ENCODE measurements at places on chromosomes 4 and X.

DNA sequence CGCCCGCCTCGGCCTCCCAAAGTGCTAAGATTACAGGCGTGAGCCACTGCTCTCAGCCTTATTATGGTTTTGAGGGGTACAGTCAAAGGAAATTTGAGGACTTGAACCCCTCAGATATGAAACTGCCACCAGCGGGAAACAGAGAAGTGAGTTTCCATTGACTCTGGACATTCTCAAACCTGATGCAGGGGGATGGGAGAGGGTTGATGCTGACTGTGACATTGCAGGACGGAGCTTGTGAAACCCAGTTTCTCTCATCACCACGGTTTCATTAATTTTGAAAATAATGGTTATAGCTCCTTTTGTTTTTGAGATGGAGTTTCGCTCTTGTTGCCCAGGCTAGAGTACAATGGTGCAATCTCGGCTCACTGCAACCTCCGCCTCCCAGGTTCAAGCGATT lies 18.2 kb upstream of the NKRF start:
- no peak for DNase-seq

- no peak for DNase-seq
Observed at GRCh38 chrX:150360331-150360730, 2.8 kb upstream of the MAMLD1 start.

DNA sequence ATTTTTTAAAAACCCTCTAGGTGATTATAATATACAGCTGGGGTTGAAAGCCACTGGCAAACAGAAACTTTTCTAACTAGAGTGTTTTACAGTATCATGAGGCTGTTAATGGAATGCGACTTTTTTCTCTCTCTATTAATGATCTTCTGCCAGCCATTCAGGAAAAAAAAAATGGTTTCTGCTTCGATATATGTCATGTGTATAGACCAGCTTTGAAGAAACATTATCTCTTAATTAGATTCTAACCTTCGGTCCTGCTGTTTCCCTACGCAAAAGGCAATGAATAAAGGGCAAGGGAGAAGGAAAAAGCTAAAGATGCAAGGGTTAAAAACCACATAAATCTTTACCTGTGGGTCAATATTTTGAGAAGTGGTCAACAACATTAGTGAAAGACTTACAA lies 1662.1 kb upstream of the TENM3 start:
- no peak for DNase-seq

- DNase-seq: no peak
Observed at GRCh38 chrX:40734971-40735324, 394 bp downstream of the MED14 start.

DNA sequence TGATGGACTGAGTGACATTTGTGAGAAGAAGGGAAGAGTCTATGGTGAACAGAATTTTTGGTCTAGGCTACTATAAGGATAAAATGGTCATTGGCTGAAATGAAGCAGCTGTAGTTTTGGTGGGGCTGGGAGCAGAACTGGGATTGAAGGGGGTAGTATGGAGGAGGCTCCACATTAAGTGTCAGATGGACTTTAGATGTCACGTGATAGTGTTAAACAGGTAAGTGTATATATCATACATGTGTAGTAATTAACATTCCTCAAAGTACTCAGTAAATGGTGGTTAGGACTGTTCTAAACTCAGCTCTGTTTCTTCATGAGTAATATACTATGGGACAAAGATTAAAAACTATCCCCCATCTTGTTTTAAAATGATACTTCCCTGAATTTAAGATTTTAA lies 947.9 kb downstream of the PDHA2 start:
- no peak for DNase-seq

GRCh38 chr4:107404591-107405300 lies 315.3 kb downstream of the PAPSS1 start:
- DNase-seq: no peak

DNA sequence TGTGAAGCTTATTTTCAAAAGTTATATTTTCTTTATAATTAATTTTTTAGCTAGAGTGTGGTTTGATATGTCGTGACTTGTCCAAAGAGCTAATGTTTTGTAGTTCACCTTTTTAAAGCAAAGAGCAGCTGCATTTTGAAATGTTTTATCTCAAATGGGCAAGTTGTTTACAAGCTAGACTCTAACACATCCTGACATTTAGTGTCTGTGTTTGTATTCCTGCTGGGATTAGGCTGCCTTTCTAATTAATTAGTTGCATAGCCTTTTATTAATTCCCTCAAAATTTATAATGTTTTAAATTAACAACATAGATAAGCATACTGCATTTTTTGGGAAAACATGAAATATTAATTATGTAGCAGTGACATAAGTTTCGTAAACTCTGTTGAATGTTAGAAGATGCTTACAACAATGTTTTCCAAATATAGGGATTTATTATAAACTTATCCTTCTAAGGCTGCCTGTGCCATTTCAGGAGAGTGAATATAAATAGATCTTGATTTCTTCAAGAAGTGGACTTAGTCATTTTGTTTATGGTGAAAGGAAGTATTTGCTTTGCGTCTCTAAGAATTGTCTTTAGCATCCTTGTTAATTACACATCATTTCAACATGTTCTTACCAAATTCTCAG lies 37.7 kb upstream of the NUDT6 start:
- DNase-seq: no peak

DNA sequence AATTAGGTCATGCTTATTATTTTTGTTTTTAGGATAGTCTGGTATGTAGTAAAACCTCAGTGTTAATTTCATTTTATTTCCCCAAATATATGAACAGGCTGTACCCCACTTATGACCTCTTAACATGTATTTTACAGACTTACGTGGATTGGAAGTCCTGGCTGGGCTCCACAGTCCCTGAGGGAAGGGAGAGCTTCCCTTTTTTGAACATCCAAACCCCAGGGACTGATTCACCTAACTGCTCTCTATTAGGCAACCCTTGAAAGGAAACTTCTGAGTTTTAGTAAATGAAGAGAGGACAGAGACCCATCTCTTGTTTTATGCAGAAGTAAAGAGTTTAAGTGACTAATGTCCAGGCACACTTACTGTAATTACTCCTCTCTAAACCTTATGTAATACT lies 233.1 kb upstream of the SPRY1 start:
- no peak for DNase-seq

GRCh38 chr4:147492306-147492705 lies 11.4 kb downstream of the EDNRA start:
- no peak for DNase-seq

DNA sequence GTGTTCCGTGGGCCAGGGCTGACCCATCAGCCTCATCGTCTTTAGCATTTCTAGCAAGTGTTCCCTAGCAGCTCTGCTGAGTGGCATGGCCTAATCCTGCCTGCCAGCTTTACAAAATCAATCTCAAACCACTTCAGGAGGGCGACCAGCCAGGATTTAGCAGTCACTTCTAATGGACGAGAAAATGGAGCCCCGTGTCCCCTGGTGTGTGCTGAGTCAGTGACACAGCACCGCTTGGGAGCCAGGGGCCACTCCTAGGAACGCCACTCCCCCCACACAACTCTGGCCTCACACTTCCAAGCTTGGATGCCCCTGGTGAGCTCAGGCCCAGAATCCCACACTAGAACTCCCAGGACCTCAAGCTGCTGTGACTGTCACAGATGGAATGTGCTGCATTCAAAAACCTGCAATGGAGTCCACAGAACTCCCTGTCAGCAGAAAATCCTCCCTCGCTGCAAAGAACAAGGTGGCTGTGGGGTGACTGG lies 311.2 kb upstream of the GATB start:
- DNase-seq: no peak

DNA sequence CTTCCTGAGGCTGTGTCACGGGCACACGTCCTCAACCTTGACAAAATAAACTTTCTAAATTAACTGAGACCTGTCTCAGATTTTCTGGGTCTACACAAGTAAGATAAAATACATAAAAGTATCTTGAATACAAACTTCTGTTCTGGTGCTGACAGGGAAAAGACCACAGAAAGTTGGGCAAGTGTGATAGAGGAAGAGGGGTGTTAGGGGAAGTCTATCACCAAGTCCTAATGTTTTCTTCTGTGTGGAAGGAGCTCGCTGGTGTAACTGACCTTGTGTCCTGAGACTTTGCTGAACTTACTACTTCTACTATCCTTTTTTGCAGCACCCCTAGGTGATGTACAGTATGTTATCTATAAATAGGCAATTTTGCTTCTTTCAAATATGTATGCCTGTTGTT lies 97.0 kb upstream of the STIM2 start:
- DNase-seq: no peak

DNA sequence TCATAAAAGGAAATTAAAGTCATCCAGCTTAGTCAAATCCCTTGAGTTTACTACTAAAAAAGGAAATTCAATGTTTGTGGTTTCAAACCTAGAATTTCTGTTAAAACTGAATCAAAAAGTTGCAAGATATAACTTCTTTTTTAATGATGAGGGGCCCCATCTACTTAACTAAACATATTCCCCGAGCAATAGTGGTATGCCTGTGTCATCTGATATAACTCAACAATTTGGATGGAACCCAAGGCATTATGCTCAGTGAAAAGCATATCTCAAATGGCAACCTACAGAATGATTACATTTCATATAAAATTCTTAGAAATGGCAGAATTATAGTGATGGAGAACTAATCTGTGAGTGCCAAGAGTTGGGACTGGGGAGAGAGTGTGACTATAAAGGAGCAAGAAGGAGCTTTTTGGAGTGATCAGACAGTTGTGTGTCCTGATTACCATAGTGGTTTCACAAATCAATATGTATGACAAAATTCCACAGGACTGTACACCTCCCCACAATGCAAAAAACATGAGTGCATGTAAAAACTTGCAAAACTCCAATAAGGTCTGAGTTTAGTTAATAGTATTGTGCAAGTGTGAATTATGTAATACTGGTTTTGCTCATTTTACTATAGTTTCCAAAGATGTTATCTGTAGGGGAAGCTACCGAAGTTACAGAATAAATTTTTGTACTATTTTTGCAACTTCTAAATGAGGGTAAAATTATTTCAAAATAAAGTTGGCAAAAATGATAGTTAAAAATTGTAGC lies 323.2 kb downstream of the ARHGAP24 start:
- no peak for DNase-seq

DNA sequence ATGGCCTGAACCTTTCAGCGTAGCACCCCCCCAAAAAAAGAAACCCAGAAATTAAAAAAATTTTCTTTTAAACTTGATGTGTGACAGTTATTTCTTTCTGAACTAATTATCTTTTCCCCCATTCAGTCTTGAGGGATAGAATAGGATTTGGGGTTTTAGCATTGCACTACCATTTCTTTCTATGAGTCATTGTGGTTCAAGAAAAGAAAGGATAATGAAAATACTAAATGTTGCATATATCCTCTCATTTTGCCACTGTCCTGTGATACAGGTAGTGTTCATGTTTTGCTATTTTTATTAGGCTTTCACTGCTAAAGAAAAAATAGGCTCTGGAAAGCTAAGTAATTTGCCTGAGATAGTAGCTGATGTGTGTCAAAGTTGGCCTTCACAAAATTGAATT lies 39.4 kb upstream of the DCK start:
- DNase-seq: no peak

DNA sequence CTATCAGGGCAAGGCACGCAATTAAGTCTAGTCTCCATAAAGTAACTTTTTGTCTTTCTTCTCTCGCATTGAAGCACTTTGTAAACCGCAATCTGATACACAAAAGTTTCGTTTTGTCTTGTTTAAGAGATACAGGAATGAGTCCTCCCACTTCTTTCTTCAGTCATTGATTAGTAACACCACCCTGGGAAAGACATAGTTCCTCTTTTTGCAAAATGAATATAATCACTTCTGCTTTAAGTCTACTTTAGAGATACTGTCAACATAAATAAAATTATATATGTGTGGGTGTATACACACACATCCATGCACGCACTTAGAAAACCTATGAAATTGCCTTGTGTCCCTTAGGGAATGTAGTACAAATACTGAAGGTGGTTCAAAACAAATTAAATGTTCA lies 11.7 kb downstream of the COQ2 start:
- no peak for DNase-seq

- no peak for DNase-seq
Observed at GRCh38 chrX:46860557-46860956, 23.7 kb downstream of the RP2 start.

DNA sequence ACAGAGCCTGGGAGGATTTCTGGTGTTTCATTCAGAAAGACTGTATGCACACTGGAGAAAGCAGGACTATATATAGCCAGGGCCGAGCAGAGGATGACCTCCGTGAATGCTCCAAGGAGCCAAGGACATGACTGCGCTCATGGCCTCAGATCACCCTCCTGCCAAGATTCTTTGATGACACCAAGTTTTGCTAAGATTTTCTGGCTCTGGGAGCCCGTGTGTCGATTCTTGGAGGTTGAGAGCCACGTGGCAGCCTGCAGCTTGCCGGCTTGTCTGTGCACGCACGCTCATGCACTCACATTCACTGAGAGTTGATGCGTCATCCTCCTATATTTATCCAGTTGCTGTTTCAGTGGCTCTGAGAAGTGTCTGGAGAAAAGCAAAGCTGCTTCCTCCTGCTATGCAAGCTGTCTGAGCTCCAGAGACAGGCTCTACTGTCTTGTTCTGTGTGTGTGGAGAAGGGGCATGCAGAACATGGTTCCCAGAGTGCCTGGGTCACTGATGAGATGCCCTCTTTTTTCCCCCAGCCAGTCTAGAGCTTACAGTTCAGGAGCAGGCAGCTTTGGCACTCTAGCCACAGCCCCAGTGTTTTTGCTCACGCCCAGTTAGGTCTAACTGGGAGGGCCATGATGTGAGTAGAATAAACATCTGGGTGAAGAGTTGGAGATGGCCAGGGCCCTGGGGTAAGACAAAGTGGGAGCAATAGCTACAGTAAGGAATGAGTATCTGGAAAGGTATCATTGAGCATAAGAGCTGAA lies 64.9 kb upstream of the SCOC start:
- DNase-seq: peak; percentile 50

DNA sequence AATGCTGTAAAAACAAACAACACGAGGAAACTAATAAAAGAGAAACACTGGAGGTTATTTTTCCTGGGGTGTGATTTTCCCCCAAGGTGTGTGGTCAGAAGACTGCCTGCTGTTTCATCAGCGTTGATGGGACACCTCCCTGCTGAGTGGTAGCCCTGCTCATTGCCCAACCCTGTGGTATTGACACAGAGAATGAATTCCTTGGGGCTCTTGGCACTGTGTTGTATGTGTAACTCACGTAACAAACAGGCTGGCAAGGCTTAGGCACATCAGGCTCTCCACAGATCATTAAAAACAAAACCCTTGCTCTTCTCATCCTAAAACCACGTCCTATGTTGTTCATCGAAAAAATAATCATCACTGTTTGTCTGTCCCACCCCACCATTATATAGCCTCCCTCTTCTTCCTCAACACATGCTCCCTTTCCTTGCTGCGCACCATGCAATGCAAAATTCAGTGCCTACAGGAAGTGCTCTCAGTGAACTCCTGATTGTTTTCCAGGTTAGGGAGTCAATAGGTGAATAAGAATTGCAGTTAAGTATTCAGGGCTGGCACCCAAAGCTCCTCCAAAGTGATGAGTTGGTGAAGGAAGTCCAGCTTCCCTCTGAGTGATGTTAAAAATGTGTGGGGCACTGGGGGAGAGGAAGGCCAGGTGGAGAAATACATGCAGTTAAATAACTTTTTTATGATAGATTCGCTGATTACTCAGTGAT lies 11.4 kb upstream of the PUDP start:
- DNase-seq: peak; percentile 29
